ENCODE measurements at places on chromosomes 1 and 21.

- DNase-seq: no peak
Measured at GRCh38 chr1:230069796-230070195, 2.8 kb downstream of the GALNT2 start.

- no peak for DNase-seq
Measured at GRCh38 chr1:230636575-230637148, 5.6 kb upstream of the COG2 start.

- DNase-seq: no peak
Measured at GRCh38 chr1:117857418-117857817, 72.0 kb downstream of the GDAP2 start.

- DNase-seq: no peak
Measured at GRCh38 chr1:11691302-11691914, at the start of gene DRAXIN. Gene DRAXIN (plus strand): TSS chr1:11691710. CDS start chr1:11706259, 14,549 bp downstream.

- DNase-seq: peak; percentile 3
Measured at GRCh38 chr1:112501810-112502641, 6.7 kb upstream of the WNT2B start.

GRCh38 chr1:171141688-171142415, 43.2 kb upstream of the FMO2 start:
- no peak for DNase-seq

- DNase-seq: no peak
Measured at GRCh38 chr1:49026230-49026811, 249.6 kb upstream of the BEND5 start.

- no peak for DNase-seq
Measured at GRCh38 chr1:18738126-18738525, 107.5 kb downstream of the PAX7 start.

DNA sequence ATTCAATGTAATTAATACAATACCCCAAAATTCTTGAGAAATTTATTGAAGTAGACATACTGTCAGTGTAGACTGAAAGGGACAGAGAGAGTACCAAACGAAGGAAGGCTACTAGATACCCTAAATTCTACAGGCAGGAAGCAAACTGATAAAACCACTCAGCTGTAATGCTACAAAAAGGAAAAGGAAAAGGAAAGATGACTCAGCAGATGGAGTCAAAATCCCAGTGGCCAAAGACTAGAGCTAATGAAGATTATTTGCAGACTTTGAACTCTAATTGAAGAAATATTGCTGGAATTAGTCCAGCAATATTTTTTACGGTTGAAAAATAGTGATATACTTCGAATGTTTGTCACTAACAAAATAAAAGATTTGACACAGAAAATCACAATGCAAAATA, 671.9 kb downstream of the BRINP3 start:
- DNase-seq: no peak

DNA sequence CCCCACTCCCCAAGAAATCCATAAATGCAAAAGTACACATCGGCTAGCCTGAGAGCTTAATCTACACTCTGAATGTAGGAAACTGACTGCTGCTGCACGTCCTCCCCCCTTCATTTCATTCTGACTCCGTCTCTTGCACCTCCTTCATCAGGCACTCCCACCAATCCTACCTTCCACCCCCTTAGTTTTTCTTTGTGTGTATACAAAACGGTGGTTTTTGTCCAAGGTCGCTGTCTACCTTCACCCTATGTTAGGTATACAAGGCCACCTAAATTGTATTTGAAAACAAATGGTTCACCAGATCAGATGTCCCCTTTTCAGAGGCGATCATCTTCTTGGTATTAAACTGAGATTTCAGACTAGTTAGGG, 1.9 kb downstream of the WDR26 start:
- no peak for DNase-seq

GRCh38 chr1:54280651-54281050, 80.7 kb downstream of the MRPL37 start:
- DNase-seq: no peak

GRCh38 chr1:99647490-99647889, 1.6 kb downstream of the PALMD start:
- DNase-seq: no peak

DNA sequence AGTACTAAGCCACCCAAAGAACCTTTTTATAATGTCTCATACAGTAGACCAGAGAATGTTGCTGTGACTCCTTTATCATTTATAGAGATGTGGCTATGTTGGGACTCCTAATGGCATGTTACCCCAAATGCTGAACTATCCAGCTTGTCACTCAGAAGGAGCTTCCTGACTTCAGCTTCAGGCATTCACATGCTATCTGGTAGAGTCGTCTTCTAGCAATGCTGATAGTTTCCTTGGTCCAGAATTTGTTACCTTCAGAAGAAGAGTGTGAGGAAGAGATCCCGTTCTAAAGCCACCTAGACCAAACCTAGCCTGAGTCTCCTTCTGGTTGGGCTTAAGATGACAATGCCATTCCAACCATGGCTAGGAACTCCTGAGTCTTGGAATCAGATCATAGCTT, 68.1 kb downstream of the OLFML2B start:
- no peak for DNase-seq

- DNase-seq: no peak
Measured at GRCh38 chr1:214976665-214977064, 105.9 kb upstream of the KCNK2 start.

- no peak for DNase-seq
Measured at GRCh38 chr1:9417695-9418094, 121.6 kb upstream of the SLC25A33 start.

GRCh38 chr1:14596591-14596990, 1.9 kb upstream of the KAZN start:
- DNase-seq: no peak

DNA sequence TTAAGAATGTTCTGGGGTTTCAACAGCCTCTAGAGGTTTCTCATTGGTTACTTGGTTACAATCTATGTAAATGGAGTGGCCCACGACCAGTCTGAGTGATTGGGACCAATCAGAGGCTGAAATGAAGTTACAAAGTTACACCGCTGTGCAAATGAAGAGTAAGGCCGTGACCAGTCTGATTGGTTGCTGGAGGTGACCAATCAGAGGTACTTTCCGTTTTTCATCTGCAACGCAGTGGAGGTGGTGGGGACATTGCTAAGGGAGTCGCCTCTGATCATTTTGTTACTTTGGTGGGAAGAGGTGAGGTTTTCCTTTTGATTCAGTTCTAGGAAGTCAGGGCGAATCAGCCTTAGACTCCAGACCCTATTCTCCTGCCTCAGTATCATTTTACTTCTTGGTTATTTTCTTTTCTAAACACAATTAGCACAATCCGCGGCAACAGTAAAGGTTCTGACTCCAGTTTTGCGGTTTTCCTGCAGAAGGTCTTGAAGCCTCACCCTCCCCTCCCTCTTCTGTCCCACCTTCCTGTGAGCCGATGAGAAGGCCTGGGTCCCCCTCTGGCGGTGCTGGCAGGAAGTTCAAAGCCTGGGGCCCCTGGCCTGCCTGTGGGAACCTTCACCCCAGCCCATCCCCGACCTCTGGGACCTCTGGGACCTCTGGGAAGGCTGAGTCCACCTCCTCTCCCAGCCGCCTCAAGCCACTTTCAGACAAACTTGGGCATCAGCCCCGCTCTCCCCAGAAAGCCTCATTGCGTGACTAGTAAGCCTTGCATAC, 38.7 kb upstream of the TTC34 start:
- DNase-seq: no peak

DNA sequence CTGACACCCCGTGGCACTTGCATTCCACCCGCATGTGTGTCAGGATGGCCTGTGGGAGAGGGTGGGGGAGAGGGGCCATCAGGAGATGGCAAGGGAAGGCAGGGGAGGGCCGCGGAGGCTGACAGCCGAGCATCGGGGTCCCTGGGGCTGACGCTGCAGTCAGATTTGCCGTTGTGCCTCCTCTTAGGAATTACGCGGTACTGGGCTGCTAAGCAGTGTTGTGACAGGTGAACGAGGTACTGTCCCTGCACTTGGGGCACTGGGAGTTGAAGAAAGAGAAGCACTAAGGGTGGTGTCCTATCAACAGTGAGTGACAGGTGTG, 22.5 kb downstream of the WNT4 start:
- DNase-seq: no peak

- DNase-seq: no peak
Measured at GRCh38 chr1:230971771-230972170, 6.9 kb downstream of the TTC13 start.

DNA sequence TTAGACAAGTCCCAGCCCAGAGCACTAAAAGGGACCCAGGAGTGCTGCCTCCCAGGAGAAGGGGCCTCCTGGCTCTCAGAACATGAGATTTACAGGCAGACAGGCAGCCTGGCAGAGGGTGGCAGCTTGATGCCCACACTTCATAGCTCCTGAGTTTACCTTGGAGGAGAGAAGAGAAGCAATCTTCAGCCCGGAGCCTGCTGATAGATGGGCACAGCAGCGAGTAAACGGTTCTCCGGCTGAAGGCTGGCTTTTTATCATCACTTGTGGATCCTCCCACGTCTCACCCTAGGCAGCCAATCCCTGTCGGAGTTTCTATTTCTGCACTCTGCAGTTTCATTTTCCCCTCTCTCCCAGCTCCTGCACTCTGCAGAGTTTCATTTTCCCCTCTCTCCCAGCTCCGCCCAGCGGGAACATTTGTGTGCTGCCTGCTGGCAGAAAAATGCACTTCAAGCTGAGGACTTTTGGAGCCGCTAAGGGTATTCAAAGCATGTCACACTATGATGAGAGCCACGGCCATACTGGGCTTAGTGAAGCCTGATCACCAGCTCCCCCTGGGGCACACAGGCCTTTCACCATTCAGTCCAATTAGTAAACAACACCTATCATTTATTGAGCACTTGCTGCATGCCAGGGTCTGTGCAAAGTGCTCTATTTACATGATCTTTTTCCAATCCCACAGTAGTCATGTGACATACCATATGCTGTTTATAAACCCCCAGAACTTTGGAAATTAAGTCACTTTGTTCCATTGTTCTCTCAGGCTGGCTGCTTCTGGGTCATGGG, at the start of gene IFI6:
Gene IFI6 (minus strand): TSS at position 229 of the 786 bp plus-strand sequence. CDS start 2,878 bp downstream, outside the sequence.
- peak; percentile 85 for DNase-seq

GRCh38 chr1:107785496-107786202, 179.3 kb downstream of the VAV3 start:
- DNase-seq: no peak

DNA sequence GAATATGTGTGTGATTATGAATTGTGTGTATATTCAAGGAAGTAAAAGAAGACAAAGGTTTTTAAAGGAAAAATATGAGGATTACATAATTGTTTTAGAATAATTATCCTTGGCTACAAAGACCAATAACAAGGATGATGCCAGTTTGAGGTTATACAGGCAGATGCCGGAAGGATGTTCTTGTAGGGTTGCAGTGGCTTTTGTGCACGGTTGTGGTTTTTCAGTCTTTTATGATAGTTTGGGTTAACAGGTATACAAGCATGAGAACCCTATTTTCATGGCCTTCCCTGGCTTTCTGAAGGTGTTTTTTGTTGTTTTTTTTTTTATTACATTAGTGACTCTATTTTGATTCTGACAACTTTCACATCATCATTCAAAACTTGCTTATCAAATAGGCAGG, 4.9 kb downstream of the CR2 start:
- DNase-seq: no peak

GRCh38 chr1:99660496-99660895, 14.6 kb downstream of the PALMD start:
- no peak for DNase-seq

- no peak for DNase-seq
Measured at GRCh38 chr1:75811211-75811981, 14.7 kb downstream of the MSH4 start.

DNA sequence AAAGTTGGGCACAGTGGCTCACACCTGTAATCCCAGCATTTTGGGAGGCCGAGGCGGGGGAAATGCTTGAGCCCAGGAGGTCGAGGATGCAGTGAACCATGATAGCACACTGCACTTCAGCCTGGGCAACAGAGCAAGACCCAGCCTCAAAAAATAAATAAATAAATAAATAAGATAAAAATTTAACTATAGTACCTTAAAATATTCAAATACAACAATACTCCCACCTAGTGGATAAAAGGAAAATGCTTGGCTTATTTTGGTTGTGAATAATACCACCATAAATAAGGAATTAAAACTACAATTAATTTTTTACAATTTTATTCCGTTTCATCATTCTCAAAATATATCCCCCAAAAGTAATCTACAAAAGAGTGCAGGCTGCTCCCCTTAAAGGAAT, 8.1 kb downstream of the PSMG1 start:
- DNase-seq: peak; percentile 24

DNA sequence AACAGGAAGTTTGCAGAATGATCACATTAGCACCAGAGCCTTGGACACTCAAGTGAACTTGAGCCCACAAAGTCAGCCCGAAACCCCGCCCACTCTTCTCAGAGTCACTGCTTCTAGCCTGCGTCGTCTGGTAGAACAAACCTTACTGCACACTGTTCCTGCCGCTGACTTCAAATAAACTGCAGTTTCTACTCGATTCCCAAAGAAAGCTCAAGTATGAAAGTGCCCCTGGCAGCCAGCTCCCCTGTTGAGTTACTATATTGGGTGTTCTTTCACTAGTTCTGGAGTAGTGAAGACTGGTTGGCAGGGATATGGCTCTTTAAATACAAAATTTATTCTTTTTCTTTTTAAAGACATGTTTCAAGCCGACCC, 164.7 kb downstream of the GALNT2 start:
- no peak for DNase-seq

DNA sequence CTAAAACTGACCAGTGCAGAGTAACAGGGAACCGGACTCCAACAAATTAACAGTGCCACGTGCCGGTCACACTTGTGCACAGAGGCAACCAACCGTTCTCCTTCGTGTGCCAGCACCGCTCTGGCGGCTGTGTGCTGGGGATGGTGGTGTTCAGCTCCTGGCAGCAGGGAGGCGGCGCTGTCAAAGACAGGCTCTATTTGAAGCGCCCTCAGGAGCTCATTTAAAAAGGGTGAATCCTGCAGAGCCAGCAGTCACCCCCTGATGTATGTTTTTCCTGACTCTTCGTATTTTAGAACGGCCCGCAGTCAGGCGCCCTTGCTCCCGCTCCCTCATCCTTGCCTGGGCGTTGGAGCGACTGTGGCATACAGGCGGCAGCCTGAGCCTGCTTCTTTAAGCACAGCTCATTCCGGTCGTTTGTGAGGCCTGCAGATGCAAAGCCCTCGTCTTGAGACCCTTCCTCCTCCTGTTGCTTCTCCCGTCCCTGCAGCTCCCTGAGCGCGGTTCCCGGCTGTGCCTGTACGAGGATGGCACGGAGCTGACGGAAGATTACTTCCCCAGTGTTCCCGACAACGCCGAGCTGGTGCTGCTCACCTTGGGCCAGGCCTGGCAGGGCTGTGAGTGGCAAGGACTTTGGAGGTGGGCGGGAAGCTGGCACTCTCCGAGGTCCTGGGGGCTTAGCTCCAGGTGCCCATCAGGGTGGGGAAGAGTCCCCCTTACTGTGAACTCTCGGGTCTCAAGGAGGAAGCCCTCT, 1.1 kb downstream of the DFFB start:
- no peak for DNase-seq

DNA sequence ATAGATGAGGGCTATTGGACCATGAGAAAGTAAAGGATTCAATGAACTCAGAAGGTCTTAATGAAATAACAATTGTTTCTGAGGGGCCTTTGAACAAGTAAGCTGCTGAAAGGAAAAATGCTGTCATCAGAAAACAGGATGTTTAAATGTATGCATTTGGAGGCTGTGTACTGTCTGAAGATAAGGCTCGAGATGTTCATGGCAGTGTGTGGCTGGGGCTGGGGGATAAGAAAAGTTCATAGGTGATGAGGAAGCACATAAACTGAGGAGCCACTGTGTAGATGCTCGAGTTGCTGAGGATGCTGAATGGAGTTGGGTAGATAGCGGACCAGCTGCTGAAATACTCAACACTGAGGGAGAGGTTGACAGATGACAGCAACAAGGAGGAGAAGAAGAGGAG, 17.8 kb downstream of the THEM4 start:
- no peak for DNase-seq

Measured in AML-193 (cell line).